Cerebellar nuclear complex (tissue), 1 donor: ENCODE measurements at places on chromosomes 13 and 19.

GRCh38 chr13:42722883-42723539 is 58.4 kb upstream of the FAM216B start:
- no peak for DNase-seq

- DNase-seq = no peak
Measured at GRCh38 chr13:111230385-111230930, 90.0 kb upstream of the TEX29 start.

GRCh38 chr19:1266129-1266915 is 2.8 kb upstream of the CIRBP start:
- peak; percentile 75 for DNase-seq

- DNase-seq = no peak
Measured at GRCh38 chr19:38670921-38671398, 23.5 kb downstream of the ACTN4 start.

- DNase-seq = no peak
Measured at GRCh38 chr19:48152551-48152950, 17.6 kb downstream of the LIG1 start.

- no peak for DNase-seq
Measured at GRCh38 chr19:13398780-13399726, 107.2 kb downstream of the CACNA1A start.

GRCh38 chr13:38900188-38900587 is 90.4 kb downstream of the STOML3 start:
- DNase-seq = no peak

GRCh38 chr13:25847145-25847544 is 204.7 kb downstream of the SHISA2 start:
- no peak for DNase-seq

- DNase-seq = peak; percentile 40
Measured at GRCh38 chr19:40090241-40091204, at the start of gene ZNF780A. Gene ZNF780A, minus strand, starts transcription at chr19:40090943. Its CDS starts 6,190 bp downstream, at chr19:40084753.

DNA sequence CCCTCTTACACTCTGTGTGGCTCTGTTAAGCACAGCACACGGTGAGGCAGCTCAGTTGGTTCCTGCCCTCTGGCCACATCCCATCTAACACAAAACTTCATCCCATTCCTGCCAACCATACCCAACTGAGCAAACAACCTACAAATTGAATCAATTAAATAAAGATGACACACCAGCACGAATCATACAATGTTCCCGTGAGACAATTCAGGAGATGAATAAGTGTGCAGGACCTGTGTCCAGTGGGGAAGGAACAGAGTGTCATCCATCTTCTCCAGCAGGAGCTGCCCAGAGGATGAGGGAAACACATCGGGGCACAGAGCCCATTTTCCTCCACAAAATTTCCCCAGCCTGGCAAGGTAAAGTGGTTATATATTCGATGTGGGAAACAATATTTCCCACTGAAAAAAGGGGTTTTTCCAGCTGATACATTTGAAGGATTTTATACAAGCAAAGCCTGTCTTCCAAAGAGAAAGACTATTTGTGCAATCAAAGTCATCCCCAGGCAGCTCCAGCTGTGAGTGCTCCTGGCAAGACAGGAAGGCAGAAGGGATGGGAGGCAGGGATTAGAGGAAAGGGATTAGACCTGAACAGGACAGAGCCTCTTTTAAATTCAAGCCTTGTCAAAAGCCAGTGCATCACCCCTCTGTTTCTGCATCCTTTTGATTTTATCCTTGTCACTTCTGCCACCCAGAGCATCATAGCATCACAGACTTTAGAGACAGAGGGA is 240.2 kb downstream of the LHFPL6 start:
- DNase-seq = no peak

GRCh38 chr13:34207334-34207733 is 389.4 kb downstream of the RFC3 start:
- DNase-seq = no peak

DNA sequence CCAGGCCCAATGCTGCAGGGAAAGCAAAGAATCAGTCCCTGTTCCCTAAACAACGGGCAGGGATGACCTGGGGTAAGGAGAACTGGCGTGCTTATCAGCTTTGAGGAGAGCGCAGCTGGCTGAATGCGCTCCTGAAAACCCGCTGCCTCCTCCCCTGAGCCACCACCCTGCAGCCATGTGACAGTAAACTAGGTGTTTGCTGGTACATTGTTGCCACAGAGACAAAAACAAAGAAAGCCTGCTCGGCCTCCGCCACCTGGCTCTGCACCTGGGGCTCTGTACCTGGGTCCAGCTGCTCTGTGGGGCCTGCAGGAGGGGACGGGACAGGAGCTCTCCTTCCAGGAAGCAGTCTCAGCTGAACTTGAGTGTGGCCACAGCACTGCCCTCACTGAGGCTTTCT is 21.8 kb downstream of the MCF2L start:
- no peak for DNase-seq

GRCh38 chr19:17496337-17496997 is 15.0 kb upstream of the PGLS start:
- no peak for DNase-seq

DNA sequence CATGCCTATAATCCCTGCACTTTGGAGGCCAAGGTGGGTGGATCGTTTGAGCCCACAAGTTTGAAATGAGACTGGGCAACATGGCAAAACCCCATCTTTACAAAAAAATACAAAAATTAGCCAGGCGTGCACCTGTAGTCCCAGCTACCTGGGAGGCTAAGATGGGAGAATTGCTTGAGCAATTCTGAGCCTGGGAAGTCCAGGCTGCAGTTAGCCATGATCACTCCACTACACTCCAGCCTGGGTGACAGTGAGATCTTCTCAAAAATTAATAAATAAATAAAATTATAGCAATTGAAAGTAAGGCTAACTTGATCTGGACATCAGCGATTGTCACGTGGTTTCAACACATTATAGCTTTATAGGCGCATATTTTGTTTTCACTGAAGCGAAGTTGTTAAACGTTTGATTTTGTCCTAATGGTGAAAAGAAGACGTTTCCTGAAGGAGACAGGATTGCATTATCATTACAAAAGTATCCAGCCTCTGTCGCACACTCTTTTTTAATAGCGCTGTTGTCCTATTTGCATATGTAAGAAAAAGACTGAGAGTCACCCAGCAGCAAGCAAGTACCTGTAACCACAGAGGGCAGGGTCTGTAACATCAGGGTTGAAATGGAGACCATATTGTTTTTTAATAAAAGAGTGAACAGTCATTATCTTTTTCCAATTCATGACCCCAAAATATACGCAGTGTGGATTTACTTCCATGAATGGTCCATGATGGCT is 335.7 kb downstream of the DCT start:
- DNase-seq = no peak

GRCh38 chr13:22103046-22104027 is 432.5 kb downstream of the FGF9 start:
- no peak for DNase-seq

DNA sequence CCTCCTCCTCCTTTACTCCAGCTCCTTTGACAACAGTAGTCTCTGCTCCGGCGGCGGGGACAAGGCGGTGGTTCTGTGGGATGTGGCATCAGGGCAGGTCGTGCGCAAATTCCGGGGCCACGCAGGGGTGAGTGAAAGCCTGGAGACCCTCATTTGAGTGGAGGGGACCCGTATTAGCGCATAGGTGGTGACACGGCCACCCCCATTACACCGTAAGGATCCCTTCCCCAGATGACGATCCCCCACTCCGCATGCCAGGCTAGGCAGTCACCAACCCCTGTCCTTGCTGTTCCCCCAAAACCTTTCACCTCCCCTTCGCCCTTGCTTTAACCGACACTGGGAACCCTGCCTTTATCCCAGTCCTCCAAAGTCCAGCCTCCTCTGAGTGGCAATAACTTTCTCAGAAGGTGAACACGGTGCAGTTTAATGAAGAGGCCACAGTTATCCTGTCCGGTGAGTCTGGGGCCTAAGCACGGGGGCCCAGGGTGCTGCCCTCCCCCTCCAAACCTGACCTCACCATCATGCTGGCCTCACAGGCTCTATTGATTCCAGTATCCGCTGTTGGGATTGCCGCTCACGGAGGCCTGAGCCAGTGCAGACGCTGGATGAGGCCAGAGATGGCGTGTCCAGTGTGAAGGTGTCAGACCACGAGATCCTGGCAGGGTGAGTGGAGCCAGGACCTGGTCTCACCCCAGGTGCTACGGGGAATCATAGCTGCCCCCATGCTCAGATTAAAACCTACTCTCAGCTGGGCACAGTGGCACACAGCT is 3.7 kb downstream of the WDR83 start:
- no peak for DNase-seq

- DNase-seq = no peak
Measured at GRCh38 chr19:35225951-35226350, 2.6 kb downstream of the FAM187B start.

DNA sequence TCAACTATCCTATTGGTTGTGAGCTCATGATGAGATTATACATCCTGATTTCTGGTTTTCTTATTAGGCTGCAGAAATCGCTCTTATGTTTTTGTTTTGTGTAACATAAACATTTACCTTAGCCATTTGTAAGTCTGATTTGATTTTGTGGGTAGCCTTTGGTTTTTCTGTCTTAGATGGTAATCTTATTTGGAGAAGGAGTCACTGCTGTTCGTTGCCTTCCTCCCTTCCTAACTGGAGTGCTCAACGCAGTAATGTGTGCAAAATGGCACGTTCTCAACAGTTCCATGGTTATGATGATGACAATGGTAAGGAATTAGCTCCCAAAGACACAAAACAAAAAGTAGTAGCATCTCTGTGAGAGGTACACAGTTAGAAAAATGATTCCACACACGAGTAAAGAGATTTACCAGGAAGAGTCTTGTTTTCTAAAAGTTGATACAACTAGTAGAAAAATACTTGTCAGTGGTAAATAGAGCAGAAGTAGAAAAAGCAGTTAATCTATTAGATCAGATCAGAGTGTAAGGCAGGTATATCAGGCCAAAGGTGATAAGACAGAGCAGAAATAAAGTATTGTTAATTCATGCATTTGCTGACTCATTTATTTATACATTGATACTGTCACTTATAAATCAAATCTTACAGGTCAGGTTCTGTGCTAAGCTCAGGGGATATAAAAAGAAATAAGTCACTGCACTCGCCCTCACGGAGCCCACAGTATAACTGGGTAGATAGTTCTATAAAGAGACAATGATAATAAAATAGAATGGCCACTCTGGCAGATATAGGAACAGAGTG is 270.0 kb downstream of the NALCN start:
- no peak for DNase-seq

DNA sequence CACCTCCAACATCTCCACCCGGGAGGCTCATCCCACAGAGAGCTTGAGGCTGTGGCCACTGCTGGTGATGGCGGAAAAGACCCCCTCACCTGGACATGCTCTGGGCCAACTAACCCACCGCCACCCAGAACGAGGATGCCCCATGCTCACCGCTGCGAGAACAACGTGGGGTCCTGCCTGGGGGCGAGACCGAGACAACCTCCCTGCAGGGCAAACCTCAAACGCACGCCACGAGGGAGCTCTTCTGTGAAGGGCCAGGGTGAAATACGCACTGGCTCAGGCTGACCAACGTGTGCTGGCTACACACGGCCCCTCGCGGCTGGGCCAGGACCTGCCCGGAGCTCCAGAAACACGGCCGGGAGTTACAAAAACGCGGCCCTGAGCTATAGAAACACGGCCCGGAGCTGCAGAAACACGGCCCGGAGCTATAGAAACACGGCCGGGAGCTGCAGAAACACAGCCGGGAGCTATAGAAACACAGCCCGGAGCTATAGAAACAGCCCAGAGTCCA is 19.0 kb upstream of the PLPP2 start:
- no peak for DNase-seq

GRCh38 chr19:39792999-39793546 is 14.4 kb downstream of the LEUTX start:
- DNase-seq = no peak

- no peak for DNase-seq
Measured at GRCh38 chr19:6260912-6261650, 18.7 kb downstream of the MLLT1 start.

- DNase-seq = no peak
Measured at GRCh38 chr13:23980160-23980551, 82.9 kb upstream of the C1QTNF9B start.

DNA sequence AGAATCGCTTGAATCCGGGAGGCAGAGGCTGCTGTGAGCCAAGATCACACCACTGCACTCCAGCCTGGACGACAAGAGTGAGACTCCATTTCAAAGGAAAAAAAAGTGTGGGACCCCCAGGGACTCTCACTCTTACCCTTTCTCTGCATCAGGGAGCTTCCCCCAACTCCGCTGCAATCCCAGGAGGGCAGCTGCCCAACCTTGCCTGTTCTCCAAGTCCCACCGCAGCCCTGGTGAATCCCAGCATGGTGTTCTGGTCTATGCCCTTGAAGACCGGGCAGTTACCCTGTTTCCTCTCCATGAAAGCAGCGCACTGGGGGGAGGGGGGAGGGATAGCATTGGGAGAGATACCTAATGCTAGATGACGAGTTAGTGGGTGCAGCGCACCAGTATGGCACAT is 35.7 kb upstream of the DPRX start:
- no peak for DNase-seq

- DNase-seq = no peak
Measured at GRCh38 chr19:38683393-38684077, 36.1 kb downstream of the ACTN4 start.

GRCh38 chr13:27820524-27821482 is 28.5 kb downstream of the GSX1 start:
- DNase-seq = no peak

DNA sequence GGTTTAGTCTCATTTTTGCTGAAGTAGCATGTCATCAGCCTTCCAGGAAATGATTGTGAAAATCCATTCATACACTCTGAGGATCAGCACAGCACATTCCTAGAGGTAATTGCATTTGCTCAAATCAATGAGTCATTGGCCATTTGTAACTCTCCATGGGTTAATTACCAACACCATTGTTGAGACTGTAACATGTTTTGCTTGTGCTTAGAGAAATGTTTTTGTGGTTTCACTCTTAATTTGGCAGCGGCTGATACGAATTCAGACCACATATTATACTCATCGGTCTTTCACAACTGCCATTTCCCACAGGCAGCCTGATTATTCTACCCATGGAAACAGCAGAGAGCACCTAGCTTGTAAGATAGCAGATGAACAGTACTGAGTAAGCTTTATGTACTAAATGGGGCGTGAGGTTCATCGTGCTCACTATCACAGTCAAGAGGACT is 110.3 kb downstream of the NHLRC3 start:
- no peak for DNase-seq

GRCh38 chr19:31264041-31264778 is 85.0 kb downstream of the TSHZ3 start:
- DNase-seq = no peak

DNA sequence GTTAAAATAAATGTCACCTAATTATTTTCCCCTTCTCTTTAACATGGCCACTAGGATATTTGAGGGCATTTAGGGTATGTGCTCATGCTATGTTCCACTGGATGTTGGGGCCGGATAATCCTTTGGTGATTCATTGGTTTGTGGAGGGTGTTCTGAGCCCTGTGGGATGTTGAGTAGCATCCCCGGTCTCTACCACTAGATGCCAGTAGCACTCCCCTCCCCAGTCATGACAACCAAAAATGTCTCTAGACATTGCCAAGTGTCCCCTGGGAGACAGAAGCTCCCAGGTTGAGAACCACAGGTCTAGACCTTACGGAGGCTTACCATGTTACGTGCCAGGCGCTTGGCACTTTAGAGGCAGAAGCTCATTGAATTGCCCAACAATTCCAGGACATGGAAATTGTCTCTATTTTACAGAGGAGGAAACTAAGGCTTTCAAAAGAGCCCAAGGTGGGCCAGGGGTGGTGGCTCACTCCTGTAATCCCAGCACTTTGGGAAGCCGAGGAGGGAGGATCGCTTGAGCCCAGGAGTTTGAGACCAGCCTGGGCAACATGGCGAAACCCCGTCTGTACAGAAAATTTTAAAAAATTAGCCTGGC is 14.1 kb downstream of the SHANK1 start:
- no peak for DNase-seq
